Neural progenitor cell (in vitro differentiated cells): ENCODE measurements at places on chromosomes 11 and 22. TPM values are rescaled to one million over a fixed set of nuclear protein-coding genes. Genes with fewer than 3 reads are reported as not detected.

DNA sequence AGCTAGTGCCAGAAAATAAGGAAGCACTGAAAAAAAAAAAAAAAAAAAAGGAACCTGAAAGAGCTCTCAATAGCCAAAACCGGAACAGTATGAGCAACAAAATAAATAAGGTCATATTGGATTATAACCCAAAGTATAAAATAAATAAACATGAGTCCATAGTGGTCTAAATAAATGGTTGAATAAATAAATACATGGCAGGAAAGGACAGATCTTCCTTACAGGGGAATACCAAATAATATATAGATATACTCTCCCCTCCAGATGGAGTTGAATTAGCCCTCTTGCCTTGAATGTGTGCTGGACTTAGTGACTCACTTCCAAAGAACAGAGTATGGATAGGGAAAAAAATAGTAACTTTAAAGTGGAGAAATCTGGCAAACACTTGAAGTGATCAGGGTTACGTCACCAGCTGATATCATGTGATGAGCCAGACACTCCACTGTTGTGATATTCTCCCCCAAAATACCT is 14.3 kb upstream of the ARRB1 start:
- no peak for DNase-seq

DNA sequence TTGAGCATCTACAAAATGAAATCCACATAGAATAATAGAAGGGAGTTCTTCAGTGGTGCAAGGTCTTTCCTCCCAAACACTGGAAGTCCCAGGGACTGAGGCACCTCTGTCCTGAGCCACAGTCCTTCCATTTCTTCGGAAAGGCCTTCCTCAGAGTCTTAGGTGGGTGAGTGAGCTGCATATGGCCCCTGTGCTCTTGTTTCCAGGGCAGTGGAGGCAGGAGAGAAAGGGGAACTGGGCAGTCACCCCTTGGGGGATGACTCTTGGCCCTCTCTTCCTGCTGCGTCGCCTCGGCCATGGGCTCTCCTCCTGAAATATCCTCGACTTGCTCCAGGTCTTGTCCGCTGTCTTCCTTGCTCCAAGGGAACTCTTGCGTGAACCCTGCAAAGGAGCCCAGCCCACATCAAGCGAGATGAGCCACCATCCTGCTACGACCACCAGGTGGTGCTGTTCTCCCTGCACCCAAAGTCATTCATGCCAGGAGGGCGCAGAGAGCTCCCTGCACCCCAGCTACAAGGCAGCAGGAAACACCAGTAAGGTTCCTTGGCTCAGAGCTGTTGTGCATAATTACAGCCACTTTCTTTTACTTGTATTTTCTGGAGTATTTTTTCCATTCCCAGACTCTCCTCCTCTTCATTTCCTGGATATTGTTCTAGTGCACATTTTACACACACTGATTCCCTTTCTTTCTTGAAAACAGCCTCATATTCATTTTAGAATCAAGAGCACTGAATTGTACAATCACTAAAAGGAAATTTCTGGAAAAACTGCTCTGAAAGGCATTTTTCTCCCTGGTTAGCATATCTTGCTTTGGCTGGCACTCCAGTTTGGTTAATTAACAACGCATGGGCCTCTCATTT is 397.8 kb downstream of the OPCML start:
- DNase-seq: peak; percentile 80

SPA17 gene
- 53.3 and 67.2 TPM in 2 replicates for total RNA-seq

OR2AG2 gene
- total RNA-seq: 0.25 and 0.36 TPM in 2 replicates

- DNase-seq: no peak
Measured at GRCh38 chr11:97158243-97158642, 768.4 kb downstream of the JRKL start.

DNA sequence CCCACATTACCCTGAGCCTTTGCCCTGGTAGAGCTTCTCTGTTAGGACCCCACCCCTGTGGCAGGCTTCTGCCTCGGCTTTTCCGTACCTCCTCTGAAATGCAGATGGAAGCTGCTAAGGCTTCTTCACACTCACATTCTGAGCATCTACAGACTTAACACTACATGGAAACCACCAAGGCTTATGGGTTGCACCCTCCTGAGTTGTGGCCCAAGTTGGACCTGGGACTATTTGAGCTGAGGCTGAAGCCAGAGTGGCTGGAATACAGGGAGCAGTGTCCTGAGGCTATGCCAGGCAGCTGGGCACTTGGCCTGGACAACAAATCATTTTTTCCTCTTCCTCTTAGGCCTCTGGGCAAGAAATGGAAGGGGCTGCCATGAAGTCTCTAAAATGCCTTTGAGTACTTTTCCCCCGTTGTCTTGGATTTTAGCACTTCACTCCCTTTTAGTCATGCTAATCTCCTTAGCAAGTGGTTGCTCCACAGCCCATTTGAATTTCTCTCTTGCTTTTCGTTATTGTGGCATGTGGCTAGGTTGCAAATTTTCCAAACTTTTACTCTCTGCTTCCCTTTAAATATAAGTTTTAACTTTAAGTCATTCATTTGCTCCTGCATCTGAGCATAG is 114.8 kb upstream of the FIBIN start:
- DNase-seq: no peak

DNA sequence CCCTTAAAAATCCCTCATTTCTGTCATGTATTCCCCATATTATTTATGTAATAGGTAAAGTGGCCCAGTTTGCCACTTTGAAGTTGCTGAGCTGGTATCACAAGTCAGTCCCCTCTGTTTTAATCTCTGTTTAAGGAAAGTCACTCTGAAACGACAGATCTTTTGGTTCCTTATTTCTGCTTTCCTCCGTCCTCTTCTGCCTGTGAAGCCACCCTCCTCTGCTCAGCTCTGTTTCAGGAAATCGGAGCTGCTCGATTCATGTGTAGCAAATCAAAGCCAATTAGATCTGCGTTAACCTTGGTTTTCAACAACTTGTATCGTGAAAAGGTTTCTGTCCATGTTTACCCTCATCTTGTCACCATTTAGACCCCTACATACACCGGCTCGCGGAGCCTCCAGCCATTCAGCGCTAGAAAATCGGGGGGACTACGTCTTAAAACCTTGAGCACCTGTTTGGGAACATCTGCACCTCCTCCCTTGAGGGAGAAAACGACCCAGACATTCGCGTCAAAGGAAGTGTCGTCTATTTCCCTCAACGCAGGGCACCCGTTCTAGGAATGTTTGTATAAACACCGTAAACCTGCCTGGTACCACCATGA is 576 bp upstream of the SC5D start:
- no peak for DNase-seq

DNA sequence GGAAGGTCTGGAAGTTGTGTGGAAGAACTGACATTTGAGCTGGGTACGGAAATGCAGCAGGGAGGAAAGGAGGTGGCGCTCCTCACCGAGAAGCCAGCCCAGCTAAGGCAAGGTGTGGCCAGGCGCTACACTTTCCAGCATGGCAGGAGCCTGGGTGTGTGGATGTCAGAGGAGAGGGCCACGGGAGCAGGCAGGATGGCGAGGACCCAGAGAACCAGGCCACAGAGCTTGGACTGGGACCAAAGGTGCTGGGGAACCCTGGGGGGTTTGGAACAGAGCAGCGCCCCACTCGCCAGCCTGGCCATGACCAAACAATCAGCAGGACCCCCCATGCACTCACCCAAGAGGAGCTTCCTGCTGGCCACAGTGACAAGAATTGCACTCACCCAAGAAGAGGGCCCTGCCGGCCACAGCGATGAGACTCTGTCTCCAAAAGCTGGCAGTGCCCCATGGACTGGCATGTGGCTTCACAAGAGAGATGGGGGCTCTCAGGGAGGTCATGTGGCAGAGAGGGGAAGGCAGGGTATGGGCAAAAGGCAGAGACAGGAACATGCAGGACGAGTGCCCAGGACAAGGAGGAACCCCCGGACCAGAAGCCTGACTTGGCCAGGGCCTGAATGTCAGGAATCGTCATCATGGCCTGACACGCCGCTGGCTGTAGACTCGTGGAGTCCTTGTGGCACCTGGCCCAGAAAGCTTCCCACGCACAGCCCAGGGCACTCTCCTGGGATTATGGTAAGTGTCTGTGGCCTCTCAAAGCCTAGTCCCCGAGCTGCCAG is 45.4 kb downstream of the IGF2 start:
- DNase-seq: no peak

GRCh38 chr22:45626198-45626651 is 45.4 kb upstream of the ATXN10 start:
- DNase-seq: no peak

GRCh38 chr11:2461253-2461955 is 16.6 kb downstream of the KCNQ1 start:
- DNase-seq: no peak

DNA sequence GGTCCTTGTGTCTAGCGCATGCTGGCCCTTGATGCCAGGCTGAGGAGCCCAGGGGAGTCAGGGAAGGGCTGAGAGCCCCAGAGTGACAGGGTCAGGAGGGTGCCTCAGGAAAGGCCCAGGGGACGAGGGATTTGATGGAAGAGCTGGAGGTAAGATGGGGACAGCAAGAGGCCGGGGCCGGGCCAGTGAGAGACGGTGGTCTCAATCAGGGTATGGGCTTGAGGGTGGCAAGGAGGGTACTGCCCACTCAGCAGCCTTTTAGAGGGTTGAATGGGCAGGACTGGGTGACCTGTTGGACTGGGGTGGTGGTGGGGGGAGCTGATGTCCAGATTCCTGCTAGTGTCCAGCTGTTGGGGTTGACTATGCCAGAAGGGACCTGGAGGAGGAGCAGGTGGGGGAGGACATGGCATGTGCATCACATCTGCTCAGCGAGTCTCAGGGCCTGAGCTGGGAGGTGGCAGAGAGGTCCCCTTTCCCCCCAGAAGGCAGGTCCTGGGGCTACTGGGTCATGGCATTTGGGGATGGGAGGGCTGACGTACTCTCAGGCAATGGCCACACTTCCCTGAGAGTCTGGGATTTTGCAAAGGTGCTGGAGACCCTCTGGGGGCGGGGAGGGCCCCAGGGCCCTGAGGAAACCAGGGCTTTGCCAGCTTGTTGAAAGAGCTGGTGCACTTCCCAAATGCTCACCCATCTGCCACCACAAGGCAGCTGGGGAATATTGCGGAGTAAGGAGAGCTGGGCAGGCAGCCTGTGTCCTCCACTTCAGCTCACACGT is 18.4 kb downstream of the MYO7A start:
- no peak for DNase-seq

DNA sequence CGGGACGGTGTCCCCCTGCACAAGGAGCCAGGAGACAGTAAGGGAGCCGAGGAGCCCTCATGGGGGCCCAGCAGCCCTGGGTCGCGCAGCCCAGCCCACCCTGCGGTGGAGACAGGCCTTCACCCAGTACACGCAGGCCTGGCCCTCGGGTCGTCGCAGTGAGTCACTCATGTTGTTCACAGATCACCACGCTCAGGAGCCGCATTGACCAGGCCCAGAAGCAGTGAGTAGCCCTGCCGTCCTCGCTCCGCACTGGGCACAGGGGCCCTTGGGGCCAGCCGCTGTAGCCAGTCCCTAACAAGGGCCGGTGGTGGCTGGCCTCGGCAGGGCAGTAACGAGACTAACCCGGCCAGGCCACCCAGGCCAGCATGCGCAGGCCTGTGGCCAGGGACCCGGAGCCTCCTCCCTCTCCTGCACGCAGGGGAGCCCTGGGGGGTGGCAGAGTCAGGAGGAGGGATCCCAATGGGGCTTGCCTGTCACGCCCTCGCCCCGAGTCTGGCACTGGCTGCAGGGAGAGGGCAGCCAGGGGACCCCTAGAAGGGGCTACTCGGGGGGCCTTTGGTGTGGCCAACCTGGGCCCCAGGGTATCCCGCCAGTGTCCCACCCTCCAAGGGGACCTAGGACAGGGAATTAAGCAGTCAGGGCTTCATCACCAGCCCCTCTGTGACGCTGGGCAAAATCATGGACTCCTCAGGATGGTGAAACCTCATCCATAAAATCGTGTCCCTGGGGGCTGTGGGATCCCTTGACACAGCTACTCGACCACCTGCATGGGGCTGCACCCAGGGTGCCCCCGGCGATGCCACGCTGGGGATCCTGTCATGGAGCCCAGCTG is 10.1 kb upstream of the MRPL23 start:
- no peak for DNase-seq

- DNase-seq: no peak
Measured at GRCh38 chr11:67255353-67255752, 10.9 kb upstream of the GRK2 start.

POU2AF1 gene
- not detected in 2 replicates for total RNA-seq

DNA sequence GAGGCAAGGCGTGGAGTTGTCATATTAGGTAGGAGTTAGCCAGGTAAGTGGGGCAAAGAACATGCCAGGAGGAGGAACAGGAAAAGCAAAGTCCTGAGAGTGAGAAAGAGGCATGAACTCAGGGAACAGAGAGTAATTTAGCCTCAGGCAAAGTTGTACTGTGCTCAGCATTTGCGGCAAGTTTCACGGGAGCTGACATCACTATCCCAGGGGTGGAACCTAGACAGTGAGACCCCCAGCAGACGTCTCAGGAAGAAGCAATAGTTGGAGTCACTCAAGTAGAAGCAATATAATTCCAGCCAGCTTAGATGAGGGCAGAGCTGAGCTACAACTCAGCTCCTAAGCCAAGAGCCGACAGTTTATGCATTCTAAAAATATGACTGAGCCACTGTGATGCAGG is 426.0 kb upstream of the ISX start:
- DNase-seq: no peak

RAG1 gene
- total RNA-seq: 0.62 and 0.84 TPM in 2 replicates

GATD1 gene
- 24.1 and 52.9 TPM in 2 replicates for total RNA-seq

GRCh38 chr11:43554148-43554473 is 126.4 kb upstream of the HSD17B12 start:
- no peak for DNase-seq

C1QTNF5 gene
- total RNA-seq: 0.90 and 3.4 TPM in 2 replicates

- peak; percentile 73 for DNase-seq
Measured at GRCh38 chr11:101583251-101584128, at the start of gene TRPC6. Gene TRPC6, minus strand, starts transcription at chr11:101584007. Its CDS starts 504 bp downstream, at chr11:101583503.

TRIM29 gene
- 0.11 TPM in 1 of 2 replicates, not detected in the other for total RNA-seq

CSKMT gene
- 4.3 and 6.7 TPM in 2 replicates for total RNA-seq

DNA sequence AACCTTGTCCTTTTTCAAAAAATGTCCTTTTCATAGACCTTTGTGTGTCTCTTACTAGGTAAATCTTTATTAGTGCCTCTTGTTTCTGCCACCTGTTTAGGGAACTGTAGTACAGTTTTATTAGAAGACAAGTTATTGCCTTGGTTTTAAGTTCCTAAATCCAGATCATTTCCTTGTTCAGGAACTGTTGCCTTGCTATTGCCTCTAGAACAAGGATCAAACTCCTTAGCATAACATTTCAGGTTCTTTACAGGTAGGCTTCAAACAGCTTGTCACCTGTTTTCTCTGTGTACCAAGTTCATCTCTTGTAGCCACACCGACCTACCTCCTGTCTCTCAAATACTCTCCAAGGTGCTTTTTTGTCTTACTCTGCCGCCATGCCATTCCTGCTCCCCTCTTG is 75.2 kb downstream of the MTMR3 start:
- DNase-seq: no peak

OR8A1 gene
- total RNA-seq: not detected in 2 replicates

- peak; percentile 59 for DNase-seq
Measured at GRCh38 chr11:23021287-23021863, 161.1 kb upstream of the CCDC179 start.

AQP11 gene
- total RNA-seq: 0.24 and 1.1 TPM in 2 replicates

- no peak for DNase-seq
Measured at GRCh38 chr11:27723687-27724086, 23.4 kb upstream of the BDNF start.

- DNase-seq: no peak
Measured at GRCh38 chr11:84452211-84452610, 1166.0 kb upstream of the CCDC90B start.

OR4A16 gene
- total RNA-seq: not detected in 2 replicates
